ENCODE measurements at places on chromosomes 2 and 18. TPM values are rescaled to one million over a fixed set of nuclear protein-coding genes. Genes with fewer than 3 reads are reported as not detected.

METTL4 gene
- total RNA-seq, result 8.9 TPM

SLC5A7 gene
- total RNA-seq, result not detected

DUSP2 gene
- total RNA-seq, result 44.4 TPM

IL36RN gene
- not detected for total RNA-seq

BMP10 gene
- total RNA-seq, result not detected

SEPTIN10 gene
- 12.3 TPM for total RNA-seq

STON1 gene
- total RNA-seq, result 0.43 TPM

GREB1 gene
- total RNA-seq, result 14.7 TPM

NEB gene
- not detected for total RNA-seq

DRC1 gene
- total RNA-seq, result not detected

INO80B gene
- total RNA-seq, result 15.7 TPM

DYTN gene
- not detected for total RNA-seq

KIF1A gene
- 24.9 TPM for total RNA-seq

ASTL gene
- total RNA-seq, result 2.6 TPM

MOGAT1 gene
- not detected for total RNA-seq

TPO gene
- total RNA-seq, result not detected

EML4 gene
- 156 TPM for total RNA-seq

EMILIN1 gene
- 2.3 TPM for total RNA-seq

STARD6 gene
- total RNA-seq, result not detected

PTH2R gene
- total RNA-seq, result not detected

GPR39 gene
- 0.44 TPM for total RNA-seq

EPHA4 gene
- not detected for total RNA-seq

LIMS4 gene
- not detected for total RNA-seq

ABCB11 gene
- total RNA-seq, result not detected

ADD2 gene
- not detected for total RNA-seq

SIX3 gene
- not detected for total RNA-seq

CYS1 gene
- total RNA-seq, result 11.2 TPM

RPS27A gene
- total RNA-seq, result 2,483 TPM

CRYBA2 gene
- not detected for total RNA-seq

UGT1A8 gene
- not detected for total RNA-seq

MC2R gene
- not detected for total RNA-seq

DNAJC5G gene
- total RNA-seq, result not detected

EML6 gene
- total RNA-seq, result 0.20 TPM

GMCL1 gene
- total RNA-seq, result 10.2 TPM

SNORC gene
- total RNA-seq, result 0.03 TPM

ANTXR1 gene
- total RNA-seq, result 7.1 TPM

IMPACT gene
- total RNA-seq, result 32.1 TPM

FOXI3 gene
- not detected for total RNA-seq

TBR1 gene
- not detected for total RNA-seq
